ENCODE measurements at places on chromosomes 4 and X.

DNA sequence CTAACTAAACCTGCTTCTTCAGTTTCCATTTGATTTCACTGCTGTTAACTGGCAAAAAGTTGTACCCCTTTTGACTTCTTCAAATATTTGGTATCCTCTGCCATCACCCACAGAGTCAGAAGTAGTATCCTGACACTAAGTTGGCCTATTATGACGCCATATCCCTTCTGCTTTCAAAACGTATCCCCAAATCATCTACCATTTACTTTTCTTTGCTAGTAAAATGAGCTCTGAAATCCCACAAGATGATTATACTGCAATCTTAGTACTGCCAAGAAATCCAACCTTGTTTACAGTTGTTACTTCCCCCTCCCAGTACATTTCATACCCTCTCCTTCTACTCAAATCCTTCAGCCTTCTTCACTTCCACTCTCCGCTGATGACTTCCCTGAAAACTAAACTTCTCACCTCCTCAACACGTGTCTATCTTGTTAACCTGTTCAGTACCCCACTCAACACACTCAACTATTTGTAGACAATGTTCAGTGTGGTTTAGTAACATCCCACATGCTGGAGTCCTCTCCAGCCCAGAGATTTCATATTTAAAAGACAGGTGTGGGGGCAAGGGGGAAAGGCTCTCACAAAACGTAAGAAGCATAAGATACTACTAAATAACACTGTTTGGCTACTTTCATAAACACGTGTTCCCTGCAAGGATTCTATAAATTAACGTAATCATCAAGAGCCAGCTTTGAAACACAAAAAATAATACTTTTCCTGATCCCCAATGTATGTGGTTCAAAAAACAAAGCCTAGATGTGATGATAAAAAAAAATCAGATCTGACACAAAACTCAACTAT lies 1.3 kb downstream of the NAF1 start:
- no peaks in the 10 kb centered on the region for H3K27me3 ChIP-seq
- H3K4me1 ChIP-seq, result peaks cover 52% of the 10 kb centered on the region
- DNase-seq, result no peak
- H3K4me3 ChIP-seq, result peak overlapping the region; percentile 91
- H3K36me3 ChIP-seq, result peaks cover 53% of the 10 kb centered on the region

DNA sequence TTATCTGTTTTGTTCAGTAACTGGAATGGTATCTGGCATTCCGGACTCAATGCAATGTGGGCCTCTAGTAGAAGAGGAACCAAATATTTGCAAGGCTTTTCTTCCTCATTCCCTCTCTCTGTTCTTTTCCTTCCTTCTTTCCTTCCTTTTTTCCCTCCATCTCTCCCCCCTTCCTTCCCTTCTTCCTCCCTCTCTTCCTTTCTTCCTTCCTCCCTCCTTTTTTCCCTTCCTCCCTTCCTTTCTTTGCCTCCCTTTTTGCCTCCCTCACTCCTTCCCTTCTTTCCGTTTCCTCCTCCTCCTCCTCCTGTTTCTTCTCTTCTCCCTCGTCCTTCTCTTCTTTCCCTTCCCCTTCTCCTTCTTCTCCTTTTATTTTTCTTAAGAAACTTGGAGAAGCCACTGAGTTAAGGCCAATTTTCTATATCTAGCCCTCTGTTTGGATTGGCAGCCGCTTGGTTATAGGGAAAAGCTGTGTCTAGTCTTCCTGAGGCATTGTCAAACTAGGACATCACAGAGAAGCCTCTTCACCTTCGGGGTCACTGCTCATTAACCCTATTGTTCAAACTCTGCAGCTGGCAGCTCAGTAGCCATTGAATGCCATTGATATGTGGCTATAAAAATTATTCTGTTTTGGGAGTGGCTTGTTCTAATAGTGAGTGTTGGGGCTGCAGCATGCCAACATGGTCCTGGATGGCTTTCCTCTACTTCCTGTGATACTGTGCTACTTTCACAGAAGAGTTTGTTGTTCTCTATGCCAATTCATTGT lies 95.9 kb downstream of the CFAP299 start:
- no peaks in the 10 kb centered on the region for H3K27me3 ChIP-seq
- H3K4me3 ChIP-seq, result no peak overlapping the region
- DNase-seq, result no peak
- H3K4me1 ChIP-seq, result peaks cover 3% of the 10 kb centered on the region
- no peaks in the 10 kb centered on the region for H3K36me3 ChIP-seq
- no peak overlapping the region for H3K27ac ChIP-seq

- H3K27ac ChIP-seq, result no peak overlapping the region
- no peaks in the 10 kb centered on the region for H3K36me3 ChIP-seq
- H3K4me3 ChIP-seq, result no peak overlapping the region
- H3K27me3 ChIP-seq, result peaks cover 11% of the 10 kb centered on the region
- DNase-seq, result no peak
Measured at GRCh38 chr4:150010525-150011126, 67.6 kb upstream of the DCLK2 start.

DNA sequence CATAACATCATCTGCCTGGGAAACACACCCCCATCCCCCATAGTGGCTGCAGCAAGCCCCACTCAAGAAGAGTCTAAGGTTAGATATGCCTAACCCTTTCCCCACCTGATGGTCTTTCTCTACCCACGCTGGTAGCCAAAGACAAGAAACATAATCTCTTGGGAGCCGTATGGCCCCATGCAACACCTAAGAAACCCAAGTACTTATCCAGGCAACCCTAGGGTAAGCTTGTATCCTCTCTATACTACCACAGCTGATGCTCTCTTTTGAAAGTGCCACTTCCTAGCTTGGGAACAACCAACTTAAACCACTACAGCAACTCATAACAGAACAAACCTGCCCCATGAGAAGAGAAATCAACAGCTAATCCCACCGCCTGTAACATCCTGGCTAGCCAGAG lies 161.1 kb downstream of the MSN start:
- no peak overlapping the region for H3K4me3 ChIP-seq
- no peaks in the 10 kb centered on the region for H3K4me1 ChIP-seq
- H3K36me3 ChIP-seq, result no peaks in the 10 kb centered on the region
- no peaks in the 10 kb centered on the region for H3K27me3 ChIP-seq
- H3K27ac ChIP-seq, result no peak overlapping the region

- H3K27ac ChIP-seq, result no peak overlapping the region
- H3K36me3 ChIP-seq, result no peaks in the 10 kb centered on the region
- no peaks in the 10 kb centered on the region for H3K27me3 ChIP-seq
- no peak overlapping the region for H3K4me3 ChIP-seq
- no peak for DNase-seq
Measured at GRCh38 chrX:40908026-40908425, 172.7 kb upstream of the MED14 start.

GRCh38 chr4:187208651-187209050 lies 485.0 kb upstream of the FAT1 start:
- no peak overlapping the region for H3K4me3 ChIP-seq
- no peaks in the 10 kb centered on the region for H3K27me3 ChIP-seq
- no peaks in the 10 kb centered on the region for H3K36me3 ChIP-seq
- H3K4me1 ChIP-seq, result no peaks in the 10 kb centered on the region

DNA sequence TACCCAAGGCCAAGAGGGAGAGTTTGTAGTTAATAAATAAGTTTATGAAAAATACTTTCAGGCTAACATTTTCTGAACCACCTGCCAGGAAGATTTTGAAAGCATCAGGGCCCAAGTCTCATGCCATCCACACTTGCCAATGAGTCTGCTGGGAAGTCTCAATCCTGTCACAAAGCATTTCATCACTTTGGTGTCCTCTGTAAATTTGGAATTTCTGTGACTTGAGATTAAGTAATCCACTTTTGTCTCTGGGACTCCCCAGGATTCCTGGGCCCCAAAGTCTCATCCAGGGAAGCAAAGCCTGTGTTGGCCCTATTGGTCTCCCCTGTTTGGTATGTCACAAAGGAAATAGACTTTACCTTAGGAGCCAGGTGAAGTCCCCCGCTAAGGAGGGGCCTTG lies 99.2 kb upstream of the GPC4 start:
- DNase-seq, result no peak
- no peaks in the 10 kb centered on the region for H3K27me3 ChIP-seq
- H3K27ac ChIP-seq, result no peak overlapping the region
- no peak overlapping the region for H3K4me3 ChIP-seq

DNA sequence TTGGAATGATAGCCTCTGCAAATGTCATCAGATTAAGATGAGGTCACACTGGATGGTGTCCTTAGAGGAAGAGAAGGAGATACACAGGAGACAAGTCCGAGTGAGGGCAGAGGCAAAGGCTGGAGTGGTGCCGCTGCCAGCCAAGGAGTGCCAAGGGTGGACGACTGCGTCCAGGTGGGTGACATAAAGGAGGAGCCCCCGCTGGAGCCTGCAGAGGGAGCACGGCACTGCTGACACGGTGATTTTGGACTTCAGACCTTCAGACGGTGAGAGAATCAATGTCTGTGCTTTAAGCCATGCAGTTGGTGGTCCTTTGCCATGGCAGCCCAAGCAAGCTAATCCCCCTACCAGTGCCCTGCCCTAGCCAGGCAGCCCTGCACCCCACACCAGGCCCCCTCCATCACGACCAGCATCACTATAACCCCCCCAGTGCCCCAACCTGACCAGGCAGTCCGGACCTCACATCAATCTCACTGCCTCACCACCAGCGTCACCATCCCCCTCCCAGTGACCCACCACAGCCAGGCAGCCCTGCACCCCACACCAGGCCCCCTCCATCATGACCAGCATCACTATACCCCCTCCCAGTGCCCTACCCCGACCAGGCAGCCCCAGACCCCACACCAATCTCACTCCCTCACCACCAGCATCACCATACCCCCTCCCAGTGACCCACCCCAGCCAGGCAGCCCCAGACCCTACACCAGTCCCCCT lies 130.0 kb downstream of the HMX1 start:
- no peak for DNase-seq
- H3K27me3 ChIP-seq, result peaks cover 2% of the 10 kb centered on the region
- no peak overlapping the region for H3K27ac ChIP-seq
- no peaks in the 10 kb centered on the region for H3K36me3 ChIP-seq
- no peak overlapping the region for H3K4me3 ChIP-seq

DNA sequence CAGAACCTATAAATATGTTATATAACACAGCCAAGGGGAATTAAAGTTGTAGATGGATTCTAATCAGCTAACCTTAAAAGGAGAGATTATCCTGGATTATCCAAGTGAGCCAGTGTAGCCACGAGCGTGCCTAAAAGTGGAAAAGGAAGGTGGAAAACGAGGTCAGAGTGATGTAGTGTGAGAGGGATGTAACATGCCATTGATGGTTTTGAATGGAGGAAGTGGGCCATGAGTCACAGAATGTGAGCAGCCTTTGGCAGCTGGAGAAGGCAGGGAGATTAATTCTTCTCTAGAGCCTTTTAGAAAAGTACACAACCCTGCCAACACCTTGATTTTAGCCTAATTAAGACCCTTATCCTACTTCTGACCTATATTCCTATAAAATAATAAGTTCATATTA lies 149.1 kb downstream of the SLC39A8 start:
- H3K27me3 ChIP-seq, result no peaks in the 10 kb centered on the region
- no peaks in the 10 kb centered on the region for H3K36me3 ChIP-seq
- no peak overlapping the region for H3K27ac ChIP-seq

DNA sequence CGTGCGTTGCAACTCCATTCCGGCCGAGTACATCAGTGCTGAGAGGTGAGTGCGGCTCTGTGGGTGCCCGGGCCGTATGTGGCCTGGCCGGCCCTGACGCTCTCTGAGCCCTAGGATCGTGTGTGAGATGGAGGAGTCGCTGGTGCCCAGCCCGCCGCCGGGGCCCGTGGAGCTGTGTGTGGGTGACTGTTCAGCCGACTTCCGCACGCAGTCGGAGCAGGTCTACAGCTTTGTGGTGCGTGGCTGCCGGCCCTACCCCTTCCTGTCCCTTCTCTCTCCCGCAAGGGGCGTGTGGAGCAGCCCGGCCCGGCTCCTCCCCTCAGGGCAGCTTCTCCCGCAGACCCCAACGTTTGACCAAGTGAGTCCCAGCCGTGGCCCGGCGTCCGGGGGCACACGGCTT lies 8.0 kb downstream of the PLXNA3 start:
- H3K36me3 ChIP-seq, result peaks cover 4% of the 10 kb centered on the region
- DNase-seq, result no peak
- H3K27me3 ChIP-seq, result no peaks in the 10 kb centered on the region

DNA sequence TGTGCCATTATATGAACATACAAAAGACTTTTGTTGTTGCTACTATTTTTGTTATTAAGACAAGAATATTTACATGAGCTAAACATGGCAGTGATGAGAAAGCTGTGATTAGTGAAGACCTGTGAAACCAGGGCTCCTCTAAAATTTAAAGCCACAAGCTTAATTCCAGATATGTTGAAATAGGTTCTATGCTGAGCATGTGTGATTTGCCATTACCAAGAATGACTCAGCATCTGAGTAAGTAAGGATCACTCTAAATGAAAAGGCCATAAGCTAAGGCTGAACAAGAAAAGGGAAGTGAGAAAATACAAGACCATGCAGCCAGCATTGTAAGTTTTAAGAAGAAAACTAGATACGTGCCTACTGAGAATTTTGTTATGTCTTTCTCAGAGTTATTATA lies 75.9 kb upstream of the CAMK2D start:
- no peaks in the 10 kb centered on the region for H3K36me3 ChIP-seq
- no peak for DNase-seq
- H3K27ac ChIP-seq, result no peak overlapping the region
- no peak overlapping the region for H3K4me3 ChIP-seq
- peaks cover 3% of the 10 kb centered on the region for H3K27me3 ChIP-seq

DNA sequence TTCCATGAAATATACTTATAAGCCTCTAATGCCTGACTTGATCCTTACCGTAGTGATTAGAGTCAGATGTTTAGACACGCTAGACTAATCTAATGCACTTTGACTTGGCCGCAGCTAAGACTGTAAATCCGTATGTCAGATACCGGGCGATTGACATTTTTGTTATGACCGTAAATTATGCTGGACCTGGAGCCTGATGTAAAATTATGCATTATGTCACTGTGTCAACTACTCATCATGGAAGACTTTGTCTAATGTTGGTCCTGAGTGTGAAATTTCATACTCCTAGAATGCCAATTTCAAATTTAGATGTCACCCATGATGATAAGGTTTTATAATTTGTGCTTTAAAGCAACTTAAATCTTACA lies 123.6 kb upstream of the LIMCH1 start:
- H3K4me1 ChIP-seq, result no peaks in the 10 kb centered on the region
- peaks cover 2% of the 10 kb centered on the region for H3K27me3 ChIP-seq
- H3K4me3 ChIP-seq, result no peak overlapping the region

GRCh38 chr4:187309456-187309855 lies 585.8 kb upstream of the FAT1 start:
- no peak overlapping the region for H3K27ac ChIP-seq
- H3K27me3 ChIP-seq, result no peaks in the 10 kb centered on the region
- H3K4me3 ChIP-seq, result no peak overlapping the region
- H3K36me3 ChIP-seq, result no peaks in the 10 kb centered on the region
- no peak for DNase-seq

DNA sequence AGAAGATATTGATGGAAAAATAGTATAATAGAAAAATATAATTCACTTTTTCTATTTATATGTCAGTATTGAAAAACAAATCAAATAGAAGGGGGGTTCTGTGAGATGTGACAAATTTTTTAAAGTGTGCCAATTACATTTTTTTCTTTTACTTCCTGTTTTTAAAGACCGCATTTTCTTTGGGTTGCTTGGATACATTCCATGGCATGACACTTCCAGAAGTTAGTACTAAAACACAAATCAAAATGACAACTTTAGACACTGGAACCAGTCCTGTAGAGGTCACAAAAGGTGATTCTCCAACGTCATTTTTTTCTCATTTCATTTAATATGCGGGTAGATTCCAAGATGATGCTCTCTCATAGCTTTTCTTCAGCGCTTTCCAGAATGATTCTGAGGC lies 116.2 kb upstream of the GNPDA2 start:
- no peak overlapping the region for H3K4me3 ChIP-seq
- DNase-seq, result no peak
- H3K27me3 ChIP-seq, result no peaks in the 10 kb centered on the region
- H3K36me3 ChIP-seq, result no peaks in the 10 kb centered on the region

GRCh38 chr4:86043755-86044592 lies 315.9 kb downstream of the MAPK10 start:
- no peak overlapping the region for H3K4me3 ChIP-seq
- H3K36me3 ChIP-seq, result no peaks in the 10 kb centered on the region
- DNase-seq, result peak; percentile 2

- H3K27ac ChIP-seq, result no peak overlapping the region
- H3K4me1 ChIP-seq, result no peaks in the 10 kb centered on the region
- peaks cover 3% of the 10 kb centered on the region for H3K27me3 ChIP-seq
Measured at GRCh38 chrX:44484607-44485146, 58.0 kb downstream of the FUNDC1 start.

All from activated naive CD8-positive, alpha-beta T cell treated with anti-CD3 and anti-CD28 coated beads, Interleukin-2, amount 50 U/mL, for 24 hours (primary cell).